ENCODE measurements at places on chromosomes 7 and 10.

DNA sequence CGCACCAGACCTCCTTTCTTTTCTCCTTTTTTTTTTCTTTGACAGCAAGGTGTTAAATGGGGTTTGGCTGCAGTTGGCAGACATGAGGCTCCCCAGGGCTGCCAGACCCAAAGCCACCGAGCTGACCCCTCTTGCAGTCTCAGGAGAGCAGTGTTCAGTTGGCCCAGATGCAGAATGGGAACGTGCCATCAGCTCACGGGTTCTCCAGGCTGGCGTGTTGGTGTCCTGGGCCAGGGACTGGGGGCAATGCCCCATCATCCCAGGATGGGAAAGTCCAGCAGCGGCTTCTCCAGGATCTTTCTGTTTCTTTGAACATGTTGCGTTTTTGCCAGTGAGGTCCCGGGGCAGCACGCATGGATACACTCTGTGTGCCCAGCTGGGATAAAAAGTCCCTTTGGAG lies 114.6 kb upstream of the KCTD7 start:
- no peak overlapping the region for H3K4me3 ChIP-seq
- H3K27me3 ChIP-seq: no peaks in the 10 kb centered on the region
- DNase-seq: no peak
- H3K36me3 ChIP-seq: no peaks in the 10 kb centered on the region
- no peaks in the 10 kb centered on the region for H3K4me1 ChIP-seq
- H3K27ac ChIP-seq: no peak overlapping the region

DNA sequence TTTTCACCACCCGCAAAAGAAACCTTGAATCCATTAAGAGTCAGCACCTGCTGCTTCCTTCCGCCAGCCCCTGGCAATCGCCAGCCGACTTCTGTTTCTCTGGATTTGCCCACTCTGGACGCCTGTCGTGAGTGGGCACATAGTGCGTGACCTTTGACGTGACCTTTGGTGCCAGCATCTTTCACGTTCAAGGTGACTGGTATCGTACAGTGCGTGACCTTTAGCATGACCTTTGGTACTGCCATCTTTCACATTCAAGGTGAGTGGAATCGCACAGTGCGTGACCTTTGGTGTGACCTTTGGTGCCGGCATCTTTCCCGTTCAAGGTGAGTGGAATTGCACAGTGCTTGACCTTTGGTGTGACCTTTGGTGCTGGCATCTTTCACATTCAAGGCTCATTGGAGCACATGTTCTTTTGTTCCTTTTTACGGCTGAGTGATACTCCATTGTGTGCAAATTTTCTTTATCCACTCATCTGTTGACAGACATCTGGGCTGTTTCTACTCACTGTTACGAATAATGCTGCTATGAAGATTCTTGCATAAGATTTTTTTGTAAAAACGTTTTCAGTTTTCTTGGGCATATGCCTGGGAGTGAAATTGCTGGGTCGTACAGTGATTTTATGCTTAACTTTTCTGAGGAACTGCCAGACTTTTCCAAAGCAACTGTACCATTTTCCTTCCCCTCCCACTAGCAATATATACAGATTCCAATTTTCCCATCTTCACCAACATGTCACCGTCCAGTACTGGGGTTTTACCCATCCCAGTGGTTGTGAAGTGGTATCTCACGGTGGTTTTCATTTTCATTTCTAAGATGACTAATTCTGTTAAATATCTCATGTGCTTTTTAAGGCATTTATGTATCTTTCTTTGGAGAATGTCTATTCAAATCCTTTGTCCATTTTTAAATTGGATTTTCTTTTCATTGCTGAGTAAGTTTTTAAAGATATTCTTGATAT lies 145.3 kb downstream of the DIP2C start:
- H3K27me3 ChIP-seq: peaks cover 61% of the 10 kb centered on the region
- H3K27ac ChIP-seq: no peak overlapping the region
- no peaks in the 10 kb centered on the region for H3K36me3 ChIP-seq
- H3K4me3 ChIP-seq: no peak overlapping the region

DNA sequence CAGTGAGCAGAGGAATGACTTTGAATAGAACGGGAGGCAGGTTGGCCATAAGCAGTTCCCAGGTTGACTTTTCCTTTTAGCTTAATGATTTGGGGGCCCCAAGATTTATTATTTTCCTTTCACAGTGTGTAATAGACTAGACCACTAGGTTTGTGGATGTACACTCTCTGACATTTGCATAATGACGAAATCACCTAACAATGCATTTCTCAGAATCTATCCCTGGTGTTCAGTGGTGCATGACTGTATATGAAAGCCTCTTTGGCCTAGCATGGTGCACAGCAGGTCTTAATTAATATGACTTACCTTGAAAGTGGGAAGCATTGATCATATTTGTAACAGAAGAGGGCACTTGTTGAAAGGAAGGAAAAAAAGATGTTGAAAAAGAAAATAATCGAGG lies 761.9 kb downstream of the TYW1 start:
- H3K27ac ChIP-seq: no peak overlapping the region
- no peak overlapping the region for H3K4me3 ChIP-seq
- no peaks in the 10 kb centered on the region for H3K36me3 ChIP-seq
- DNase-seq: no peak

DNA sequence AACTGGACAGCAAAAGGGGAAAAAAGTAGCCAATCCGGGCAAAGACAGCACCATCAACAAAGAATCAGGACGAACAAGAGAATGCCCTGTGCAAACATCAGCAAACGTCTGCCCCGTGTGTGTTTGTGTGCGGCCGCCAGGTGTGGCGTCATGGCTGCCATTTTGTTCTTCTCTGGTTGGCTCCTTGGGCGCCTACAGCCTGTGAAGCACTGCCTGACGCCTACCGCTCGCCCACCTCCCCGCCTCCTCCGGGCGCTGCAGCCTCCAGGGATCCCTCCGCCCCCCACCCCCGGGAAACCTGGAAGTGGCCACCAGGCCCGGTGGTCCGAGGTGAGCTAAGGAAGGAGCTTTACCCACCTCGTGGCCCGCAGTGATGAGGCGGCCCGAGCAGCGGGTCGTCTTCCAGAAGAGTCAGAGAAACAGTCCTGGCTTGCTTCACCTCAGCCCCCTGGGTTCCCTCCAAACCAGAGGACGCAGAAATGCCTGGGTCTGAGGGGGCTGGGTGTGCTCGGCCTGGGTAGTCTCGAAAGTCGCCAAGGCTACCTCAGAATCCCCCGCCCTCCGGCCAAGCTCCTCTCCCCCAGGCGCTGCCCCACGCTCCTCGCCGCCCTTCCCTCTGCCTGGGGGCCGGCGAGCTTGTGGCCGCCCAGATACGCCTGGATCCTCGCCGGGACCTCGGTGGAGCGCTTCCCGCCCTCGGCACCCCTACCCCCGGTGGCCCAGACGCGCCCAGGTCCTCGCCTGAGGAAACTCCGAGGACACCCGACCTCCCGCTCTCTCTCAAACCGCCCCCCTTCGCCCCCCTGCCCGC lies 61.8 kb upstream of the IL6 start:
- no peaks in the 10 kb centered on the region for H3K36me3 ChIP-seq
- no peak overlapping the region for H3K27ac ChIP-seq
- peaks cover 35% of the 10 kb centered on the region for H3K4me1 ChIP-seq
- no peak overlapping the region for H3K4me3 ChIP-seq
- H3K27me3 ChIP-seq: peaks cover 2% of the 10 kb centered on the region

DNA sequence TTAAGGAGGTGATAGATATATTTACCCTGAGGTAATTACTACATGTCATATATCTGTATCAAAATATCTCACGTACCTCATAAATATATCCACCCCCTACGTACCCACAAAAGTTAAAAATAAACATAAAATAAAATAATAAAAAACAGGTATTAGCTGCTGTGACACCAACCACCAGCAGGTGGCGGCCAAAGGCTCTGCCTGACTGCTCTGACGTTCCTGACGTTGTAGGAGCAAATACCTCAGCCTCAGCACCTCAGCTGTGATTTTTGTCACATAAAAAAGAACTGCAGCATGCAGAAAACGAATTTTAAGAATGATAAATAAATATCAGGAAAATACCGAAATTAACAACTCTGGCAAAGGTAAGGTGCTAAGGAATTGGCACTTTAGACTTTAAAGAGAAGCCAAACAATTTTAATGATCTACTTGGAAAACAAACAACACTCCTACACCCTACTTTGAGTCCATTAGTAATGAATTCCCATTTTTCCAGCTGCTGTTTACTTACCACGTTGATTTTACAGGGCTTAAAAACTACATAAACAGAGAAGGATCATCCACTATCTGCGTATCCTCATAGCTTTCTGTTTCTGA lies 125.4 kb upstream of the TARP start:
- DNase-seq: peak; percentile 44
- H3K4me3 ChIP-seq: no peak overlapping the region
- peaks cover 1% of the 10 kb centered on the region for H3K36me3 ChIP-seq
- peaks cover 3% of the 10 kb centered on the region for H3K27me3 ChIP-seq

DNA sequence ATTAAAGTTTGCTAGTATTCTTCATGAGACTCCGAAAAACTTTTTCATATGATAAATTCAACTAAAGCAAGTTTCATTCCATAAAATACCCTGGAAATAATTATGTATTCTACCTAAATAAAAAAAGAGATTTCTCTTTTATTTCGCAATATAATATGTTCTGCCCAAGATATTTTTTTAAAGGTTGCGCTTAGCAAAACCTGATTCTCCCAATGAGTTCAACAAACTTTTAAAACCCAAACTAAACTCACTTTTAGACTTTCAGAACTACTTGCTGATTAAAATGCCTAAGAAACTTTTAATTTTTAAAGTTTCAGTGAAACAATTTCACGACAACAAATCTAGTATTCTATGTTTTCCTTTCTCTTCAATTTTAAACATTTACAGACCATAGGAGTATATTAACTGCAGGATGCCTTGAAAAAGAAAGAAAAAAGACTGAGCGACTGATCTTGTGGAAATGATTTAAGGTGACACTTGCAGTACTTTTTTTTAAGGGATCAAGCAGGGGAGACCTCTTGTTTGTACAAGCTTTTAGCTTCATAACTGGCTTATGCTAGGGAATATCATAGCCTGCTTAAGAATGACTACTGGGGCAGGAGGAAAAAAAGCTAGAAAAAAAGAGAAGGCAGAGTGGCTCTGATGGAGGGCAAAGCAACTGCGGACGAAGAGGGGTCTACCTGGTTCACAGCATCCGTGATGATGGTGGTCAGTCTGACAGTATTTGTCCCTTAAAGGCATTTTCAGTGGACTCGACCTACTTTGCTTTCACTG lies 1.5 kb downstream of the ZNF800 start:
- DNase-seq: no peak
- H3K36me3 ChIP-seq: peaks cover 26% of the 10 kb centered on the region
- H3K4me3 ChIP-seq: peak overlapping the region; percentile 97

DNA sequence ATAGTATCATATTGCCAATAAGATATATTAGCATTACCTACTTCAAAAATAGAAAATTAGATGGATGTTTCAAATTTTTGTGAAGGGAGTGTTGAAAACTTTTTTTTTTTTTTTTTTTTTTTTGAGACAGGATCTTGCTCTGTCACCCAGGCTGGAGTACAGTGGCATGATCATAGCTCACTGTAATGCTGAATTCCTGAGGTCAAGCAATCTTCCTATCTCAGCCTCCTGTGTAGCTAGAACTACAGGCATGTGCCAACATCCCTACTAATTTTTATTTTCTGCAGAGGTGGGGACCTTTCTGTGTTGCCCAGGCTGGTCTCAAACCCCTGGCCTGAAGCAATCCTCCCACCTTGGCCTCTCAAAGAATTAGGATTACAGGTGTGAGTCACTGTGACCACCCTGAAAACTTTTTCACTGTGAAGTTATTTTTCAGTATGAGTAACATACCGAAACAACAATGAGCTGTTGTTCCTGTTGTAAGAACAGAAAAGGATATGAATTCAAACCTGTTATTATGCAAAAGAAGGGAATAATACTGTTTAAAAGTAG lies 266.9 kb downstream of the NEBL start:
- no peaks in the 10 kb centered on the region for H3K27me3 ChIP-seq
- no peak for DNase-seq
- no peaks in the 10 kb centered on the region for H3K4me1 ChIP-seq
- no peak overlapping the region for H3K4me3 ChIP-seq
- H3K27ac ChIP-seq: no peak overlapping the region
- H3K36me3 ChIP-seq: no peaks in the 10 kb centered on the region

- no peak overlapping the region for H3K27ac ChIP-seq
- no peaks in the 10 kb centered on the region for H3K36me3 ChIP-seq
- no peaks in the 10 kb centered on the region for H3K27me3 ChIP-seq
- DNase-seq: no peak
Measured at GRCh38 chr7:11332865-11333228, 359.2 kb downstream of the PHF14 start.

DNA sequence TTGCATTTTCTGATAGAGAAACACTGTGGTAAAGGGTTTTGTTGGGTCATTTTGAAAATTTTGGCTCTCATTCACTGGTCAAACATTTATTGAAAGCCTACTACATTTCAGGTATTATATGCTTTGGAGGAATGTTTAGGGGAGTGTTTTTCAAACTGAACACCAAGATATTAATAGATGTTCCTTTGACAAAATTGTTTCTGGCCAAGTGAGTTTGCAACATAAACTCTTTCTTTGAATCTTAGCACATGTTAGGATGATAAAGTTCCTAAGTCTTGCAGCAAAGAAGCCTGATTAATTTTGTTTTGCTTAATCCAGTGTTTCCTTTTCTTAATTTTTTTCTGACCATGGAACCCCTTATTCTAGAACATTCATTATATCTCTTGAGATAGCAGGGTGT lies 232.5 kb upstream of the PHYHIPL start:
- H3K27ac ChIP-seq: no peak overlapping the region
- H3K27me3 ChIP-seq: peaks cover 4% of the 10 kb centered on the region
- DNase-seq: no peak
- no peak overlapping the region for H3K4me3 ChIP-seq
- H3K36me3 ChIP-seq: no peaks in the 10 kb centered on the region

- peak overlapping the region; percentile 1 for H3K27ac ChIP-seq
- peak overlapping the region; percentile 75 for H3K4me3 ChIP-seq
- peaks cover 40% of the 10 kb centered on the region for H3K27me3 ChIP-seq
- peak; percentile 36 for DNase-seq
Measured at GRCh38 chr10:15433850-15434537, 62.9 kb upstream of the FAM171A1 start.
